ENCODE measurements at places on chromosomes 5 and 9.
A peak's percentile ranks its signal among the peaks of the same experiment; 100 is the strongest.

GRCh38 chr5:95668728-95669127 lies 14.1 kb downstream of the SPATA9 start:
- no peak for DNase-seq

DNA sequence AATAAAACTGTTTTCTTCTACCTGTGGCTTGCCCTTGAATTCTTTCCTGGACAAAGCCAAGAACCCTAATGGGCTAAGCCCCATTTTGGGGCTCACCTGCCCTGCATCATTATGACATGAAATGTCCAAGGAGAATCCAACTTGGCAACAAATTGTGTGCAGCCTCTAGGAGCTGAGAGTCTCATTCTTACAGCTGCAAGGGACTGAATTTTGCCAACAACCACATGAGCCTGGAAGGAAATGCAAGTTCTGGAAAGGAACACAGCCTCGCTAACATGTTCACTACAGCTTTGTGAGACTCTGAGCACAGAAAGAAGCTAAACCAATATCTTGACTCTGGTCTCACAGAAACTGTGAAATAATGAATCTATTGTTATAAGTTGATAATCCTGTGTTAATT lies 94.8 kb upstream of the CDH12 start:
- no peak for DNase-seq

DNA sequence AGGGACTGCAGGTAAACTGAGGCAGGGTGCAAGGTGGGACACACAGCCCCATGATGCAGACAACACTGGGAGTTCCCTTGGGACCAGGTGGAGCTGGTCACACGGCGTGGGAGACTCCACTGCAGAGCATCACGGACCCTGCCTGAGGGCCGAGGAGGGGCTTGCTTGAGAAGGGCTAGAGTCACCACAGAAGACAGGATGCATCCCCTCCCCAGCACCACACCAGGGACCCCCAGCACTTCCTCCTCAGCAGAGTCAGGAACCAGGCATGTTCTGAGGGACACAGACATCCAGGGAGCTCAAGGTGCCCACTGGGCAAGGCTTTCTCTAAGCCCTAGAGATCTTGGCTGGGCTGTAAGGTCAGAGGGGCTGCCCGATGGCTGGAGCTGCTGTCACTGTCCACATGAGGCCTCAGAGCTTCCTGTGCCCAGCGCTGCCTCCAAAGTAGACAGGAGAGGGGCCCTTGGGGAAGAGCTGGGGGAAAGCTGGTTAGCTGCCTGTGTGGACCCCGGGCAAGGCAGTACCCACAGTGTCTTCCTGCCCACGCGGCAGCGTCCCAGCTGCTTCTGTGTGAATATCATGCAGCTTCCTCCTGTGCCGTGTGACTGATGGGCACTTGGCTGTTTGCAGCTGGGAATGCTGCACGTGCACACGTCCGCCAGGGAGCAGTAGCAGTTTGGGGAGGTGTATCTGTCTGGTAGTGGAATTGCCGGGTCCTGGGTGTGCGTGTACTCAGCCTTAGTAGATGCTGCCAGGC lies 176.6 kb downstream of the CACNA1B start:
- no peak for DNase-seq

DNA sequence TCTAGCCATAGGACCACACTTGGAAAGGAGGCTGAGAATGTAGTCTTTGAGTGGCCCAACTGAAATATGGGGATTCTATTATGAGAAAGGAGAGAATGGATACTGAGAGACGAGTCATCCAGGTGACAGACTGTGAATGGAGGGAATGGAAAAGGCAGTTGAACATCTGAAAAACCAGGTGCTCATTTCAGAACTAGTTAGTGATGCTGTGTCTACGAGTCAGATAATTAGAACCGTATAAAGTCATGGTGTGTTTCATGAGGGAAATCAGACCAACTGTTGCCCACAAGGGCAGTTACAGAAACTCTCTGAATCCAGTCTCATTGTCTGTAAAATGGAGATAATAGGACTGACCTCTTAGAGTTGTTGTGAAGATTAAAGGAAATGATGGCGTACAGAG lies 86.5 kb downstream of the EGFLAM start:
- no peak for DNase-seq

- DNase-seq, result peak; percentile 3
Measured at GRCh38 chr5:102223542-102224477, 72.3 kb downstream of the SLCO4C1 start.

- no peak for DNase-seq
Measured at GRCh38 chr5:107340631-107341030, 330.1 kb downstream of the EFNA5 start.

DNA sequence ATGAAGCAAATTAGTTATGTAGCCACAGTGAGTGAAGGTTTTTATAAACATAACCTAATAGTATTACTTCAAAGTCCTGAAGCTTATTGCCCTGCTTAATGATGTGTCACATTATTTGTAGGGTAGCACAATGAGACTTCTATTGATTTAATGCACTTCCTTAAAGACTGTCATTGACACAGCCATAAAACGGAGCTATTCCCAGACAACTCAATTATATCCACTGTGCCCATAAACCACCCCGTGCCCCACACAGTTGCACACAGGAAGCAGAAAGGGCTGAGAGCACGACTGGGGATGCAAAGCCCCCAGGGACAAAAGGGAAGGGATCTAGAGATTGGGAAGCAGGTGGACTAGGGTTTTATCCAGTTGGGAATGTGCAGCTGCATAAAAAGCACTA lies 37.0 kb downstream of the TRIM32 start:
- DNase-seq, result no peak

DNA sequence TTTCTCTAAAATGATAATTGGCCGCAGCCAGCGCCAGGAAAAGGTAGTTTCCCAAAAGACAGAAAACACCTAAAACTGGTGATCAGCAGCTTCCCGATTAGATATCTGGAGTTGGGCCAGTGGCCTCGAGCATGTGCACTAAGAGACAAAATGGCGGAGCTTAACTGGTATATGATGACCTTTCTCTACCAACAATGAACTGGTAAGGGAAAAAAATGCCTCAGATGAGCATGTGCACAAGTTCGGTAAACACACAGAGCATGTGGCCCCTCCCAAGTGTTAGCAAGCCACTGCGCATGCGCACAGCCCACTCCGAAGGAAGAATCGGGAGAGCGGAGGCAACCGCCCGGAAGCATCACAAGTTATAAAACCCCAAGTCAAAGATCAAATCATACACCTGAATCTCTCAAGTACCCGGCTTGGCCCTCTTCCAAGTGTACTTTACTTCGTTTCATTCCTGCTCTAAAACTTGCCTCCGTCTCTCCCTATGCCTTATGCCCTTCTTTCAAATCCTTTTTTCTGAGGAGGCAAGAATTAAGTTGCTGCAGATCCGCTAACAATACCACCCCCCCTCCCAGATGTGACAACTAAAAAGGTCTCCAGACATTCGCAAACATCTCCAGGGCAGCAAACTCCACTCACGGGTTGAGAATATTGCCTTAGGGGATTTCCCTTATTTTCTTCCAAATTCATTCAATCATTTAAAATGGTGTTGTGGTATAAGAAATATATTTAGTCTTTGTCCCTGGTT lies 15.0 kb upstream of the PTBP3 start:
- no peak for DNase-seq

- DNase-seq, result no peak
Measured at GRCh38 chr5:17482790-17483189, 15.2 kb upstream of the TAF11L2 start.

DNA sequence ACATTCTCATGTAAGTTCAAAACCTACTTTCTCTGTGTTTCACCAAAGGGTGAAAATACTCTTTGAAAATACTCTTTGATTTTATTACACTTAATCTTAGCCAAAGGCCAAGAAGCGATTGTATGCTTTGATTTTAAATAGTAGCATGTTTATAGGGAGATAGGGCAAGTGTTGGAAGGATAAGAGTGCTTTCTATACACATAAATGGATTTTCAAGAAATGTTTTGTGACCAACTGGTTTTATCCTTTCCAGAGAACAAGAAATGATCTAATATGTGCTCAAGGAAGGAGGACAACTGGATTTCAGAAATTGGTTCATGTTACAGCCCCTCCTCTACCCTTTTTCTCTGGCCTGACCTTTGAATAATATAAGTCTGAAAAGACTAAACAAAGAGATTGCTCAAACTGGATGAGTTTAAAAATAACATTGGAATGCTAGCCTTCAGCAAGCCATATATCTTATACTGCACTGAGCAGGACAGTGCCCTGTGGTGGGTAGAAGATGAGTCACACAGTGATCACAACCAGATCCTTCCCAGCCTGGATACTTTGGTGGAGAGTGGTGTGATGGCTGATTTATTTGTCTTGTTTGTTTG lies 13.1 kb downstream of the PALM2AKAP2 start:
- DNase-seq, result no peak

- DNase-seq, result no peak
Measured at GRCh38 chr9:3035579-3036332, 191.9 kb upstream of the PUM3 start.

- DNase-seq, result no peak
Measured at GRCh38 chr5:80632700-80633099, 21.8 kb upstream of the MSH3 start.

DNA sequence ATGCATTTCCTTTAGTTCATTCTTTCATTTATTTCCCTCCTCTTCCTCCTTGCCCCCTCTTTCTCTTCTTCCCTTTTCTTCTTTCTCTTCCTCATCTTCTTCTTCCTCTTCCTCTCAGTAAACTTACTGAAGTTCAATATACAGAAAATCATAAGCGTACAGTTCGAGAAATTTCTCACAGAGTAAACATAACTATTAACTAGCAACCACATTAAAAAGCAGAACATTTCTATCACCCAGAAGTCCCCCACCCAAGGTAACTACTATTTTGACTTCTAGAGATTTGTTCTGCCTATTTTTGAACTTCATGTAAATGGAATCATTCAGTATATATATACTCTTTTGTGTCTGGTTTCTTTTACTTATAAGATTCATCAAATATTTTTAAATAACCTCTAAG lies 48.2 kb downstream of the TNFAIP8 start:
- no peak for DNase-seq

GRCh38 chr9:123399803-123400378 lies 43.9 kb downstream of the CRB2 start:
- peak; percentile 26 for DNase-seq

DNA sequence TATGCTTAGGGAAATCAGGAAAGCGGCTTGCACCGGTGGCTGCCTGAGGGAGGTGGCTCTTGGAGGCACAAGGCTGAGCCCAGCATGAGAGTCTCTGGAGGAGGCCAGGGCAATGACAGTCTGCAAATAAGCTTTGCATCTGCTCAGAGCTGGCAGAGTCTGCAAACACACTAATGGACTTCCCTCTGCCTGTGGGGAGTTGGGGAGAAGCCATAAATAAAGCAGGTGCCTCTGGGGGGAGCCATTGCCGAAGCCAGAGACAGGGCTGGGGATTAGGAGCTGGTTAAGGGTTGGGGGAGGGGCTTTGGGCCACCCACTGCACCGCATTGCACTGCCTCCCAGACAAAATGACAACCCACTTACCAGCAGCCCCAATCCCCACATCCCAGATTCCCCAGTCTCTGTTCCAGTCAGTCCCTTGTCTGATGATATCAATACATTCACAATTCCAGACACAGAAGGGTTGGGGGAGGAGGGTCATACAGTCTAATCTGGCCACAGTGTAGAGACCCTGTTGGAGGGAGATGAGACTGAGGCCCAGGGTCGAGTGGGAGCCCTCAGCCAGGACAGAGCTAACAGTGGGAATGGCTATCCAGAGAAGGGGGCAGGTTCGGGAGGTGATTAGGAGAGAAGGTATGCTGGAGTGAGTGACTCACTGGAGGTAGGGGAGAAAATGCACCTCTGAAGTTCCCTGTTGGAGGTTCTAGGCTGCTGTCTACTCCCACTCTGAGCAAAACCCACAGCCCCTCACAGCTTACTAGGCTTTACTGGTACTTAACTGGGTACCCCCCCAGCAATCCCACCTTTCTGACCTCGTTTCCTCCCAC lies 53.7 kb downstream of the PAX5 start:
- no peak for DNase-seq

GRCh38 chr9:118651511-118651910 lies 717.7 kb downstream of the BRINP1 start:
- DNase-seq, result no peak

- DNase-seq, result no peak
Measured at GRCh38 chr5:74978345-74978744, 74.0 kb downstream of the GCNT4 start.

GRCh38 chr9:101569741-101570501 lies 24.8 kb downstream of the PPP3R2 start:
- no peak for DNase-seq

- DNase-seq, result no peak
Measured at GRCh38 chr9:132575811-132576210, 6.6 kb upstream of the BARHL1 start.

DNA sequence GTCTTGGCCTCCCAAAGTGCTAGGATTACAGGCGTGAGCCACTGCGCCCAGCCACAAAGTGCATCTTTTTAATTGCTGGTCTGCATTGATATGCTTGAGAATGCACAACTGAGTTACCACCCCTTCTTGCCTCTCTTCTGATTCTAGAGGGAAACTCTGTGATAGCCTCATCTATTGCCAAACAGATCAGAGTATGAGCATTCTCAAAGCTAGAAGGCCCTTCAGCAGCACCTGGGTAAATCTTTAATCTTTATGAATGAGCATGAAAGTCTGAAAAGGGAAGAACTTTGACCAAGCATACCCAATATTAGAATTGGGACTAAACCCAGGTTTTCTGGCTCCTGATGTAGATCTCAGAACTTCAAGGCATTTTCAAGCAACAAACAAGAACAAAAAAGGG lies 298.3 kb upstream of the TNC start:
- no peak for DNase-seq

DNA sequence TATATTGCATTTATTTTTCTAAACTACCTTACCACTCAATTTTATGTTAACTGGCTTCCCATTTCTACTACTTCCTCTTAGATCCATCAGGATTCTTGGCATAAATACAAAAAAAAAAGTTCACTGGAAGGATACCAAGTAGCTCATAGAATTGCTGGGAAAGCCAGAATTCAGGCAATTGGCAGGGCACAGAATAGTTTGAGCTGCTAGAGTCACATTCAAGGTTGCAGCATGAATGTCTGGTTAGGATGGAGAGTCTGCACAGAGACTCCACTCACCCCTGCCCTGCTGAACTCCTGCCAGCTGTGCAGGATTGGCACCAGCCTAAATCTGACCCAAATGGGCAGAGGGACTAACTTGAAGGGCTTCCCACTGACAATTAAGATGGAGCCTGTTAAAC lies 4.9 kb upstream of the AMACR start:
- DNase-seq, result no peak

GRCh38 chr9:35734096-35734495 lies 1.6 kb downstream of the CREB3 start:
- DNase-seq, result no peak

DNA sequence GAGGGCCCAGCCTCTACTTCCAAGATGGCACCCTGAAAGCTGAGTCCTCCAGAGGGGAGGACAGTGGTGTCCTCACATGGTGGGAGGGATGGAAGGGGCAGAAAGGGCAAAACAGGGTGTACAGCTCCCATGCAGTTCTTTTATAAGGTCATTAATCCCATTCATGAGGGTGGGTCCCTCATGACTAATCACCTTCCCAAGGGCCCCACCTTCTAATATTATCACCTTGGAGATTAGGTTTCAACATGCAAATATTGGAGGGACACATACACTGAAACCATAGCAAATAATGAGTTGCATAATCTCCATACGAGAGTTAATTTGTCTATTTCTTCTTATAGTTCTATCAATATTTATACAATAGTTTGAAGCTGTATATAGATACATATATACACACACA lies 5.8 kb upstream of the ZBTB43 start:
- DNase-seq, result no peak

- DNase-seq, result no peak
Measured at GRCh38 chr9:20238921-20239320, 383.4 kb downstream of the MLLT3 start.

All from GM18507 (cell line).